Forelimb muscle (tissue), 1 donor: ENCODE measurements at places on chromosomes 4 and X. TPM values are rescaled to one million over a fixed set of nuclear protein-coding genes. Genes with fewer than 3 reads are reported as not detected.

GRCh38 chr4:24560868-24561368 is 23.4 kb downstream of the DHX15 start:
- DNase-seq: no peak

Gene AMMECR1
- 7.7 TPM for polyA plus RNA-seq

Gene CT83
- polyA plus RNA-seq: not detected

Gene TLR3
- polyA plus RNA-seq: 1.4 TPM
